HT-29 (cell line): ENCODE measurements at places on chromosomes 7 and 10.

GRCh38 chr10:67803588-67804394, 34.2 kb downstream of the DNAJC12 start:
- DNase-seq, result no peak

DNA sequence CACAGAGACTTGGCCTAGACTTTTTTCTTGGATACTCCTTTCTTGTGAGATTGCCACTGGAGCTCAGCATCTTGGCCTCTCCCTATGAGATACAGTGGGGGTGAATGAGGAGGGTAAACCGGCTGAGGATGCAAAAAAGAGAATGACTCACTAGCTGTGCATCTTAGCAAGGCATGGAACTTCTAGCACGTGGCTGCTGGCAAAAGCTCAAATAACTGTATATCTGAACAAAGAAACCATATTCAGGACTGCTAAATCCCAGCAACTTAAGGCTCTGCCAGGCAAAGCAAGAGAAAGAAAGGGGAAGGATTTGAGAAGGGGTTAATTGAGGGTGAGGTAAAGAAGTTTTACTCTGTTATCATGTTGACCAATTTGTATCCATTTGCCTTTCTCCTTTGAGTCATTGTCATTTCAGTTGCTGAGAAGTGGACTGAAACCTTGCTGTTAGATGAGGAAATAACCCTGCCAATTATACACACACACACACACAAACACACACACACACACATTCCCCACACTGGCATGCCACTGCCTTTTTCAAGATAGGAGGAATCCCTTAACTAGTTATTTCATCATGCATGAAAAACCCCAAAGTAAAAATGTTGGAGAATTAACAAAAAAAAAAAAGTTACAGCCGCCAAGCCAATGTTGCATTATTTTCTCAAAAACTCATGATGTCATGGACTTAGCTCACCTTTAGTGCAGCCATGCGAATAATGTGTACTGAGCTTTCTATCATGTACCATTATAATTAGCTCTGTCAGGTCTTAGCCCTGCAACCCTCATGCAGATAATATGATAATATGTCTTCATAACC, 997.3 kb downstream of the LRMDA start:
- no peak for DNase-seq

DNA sequence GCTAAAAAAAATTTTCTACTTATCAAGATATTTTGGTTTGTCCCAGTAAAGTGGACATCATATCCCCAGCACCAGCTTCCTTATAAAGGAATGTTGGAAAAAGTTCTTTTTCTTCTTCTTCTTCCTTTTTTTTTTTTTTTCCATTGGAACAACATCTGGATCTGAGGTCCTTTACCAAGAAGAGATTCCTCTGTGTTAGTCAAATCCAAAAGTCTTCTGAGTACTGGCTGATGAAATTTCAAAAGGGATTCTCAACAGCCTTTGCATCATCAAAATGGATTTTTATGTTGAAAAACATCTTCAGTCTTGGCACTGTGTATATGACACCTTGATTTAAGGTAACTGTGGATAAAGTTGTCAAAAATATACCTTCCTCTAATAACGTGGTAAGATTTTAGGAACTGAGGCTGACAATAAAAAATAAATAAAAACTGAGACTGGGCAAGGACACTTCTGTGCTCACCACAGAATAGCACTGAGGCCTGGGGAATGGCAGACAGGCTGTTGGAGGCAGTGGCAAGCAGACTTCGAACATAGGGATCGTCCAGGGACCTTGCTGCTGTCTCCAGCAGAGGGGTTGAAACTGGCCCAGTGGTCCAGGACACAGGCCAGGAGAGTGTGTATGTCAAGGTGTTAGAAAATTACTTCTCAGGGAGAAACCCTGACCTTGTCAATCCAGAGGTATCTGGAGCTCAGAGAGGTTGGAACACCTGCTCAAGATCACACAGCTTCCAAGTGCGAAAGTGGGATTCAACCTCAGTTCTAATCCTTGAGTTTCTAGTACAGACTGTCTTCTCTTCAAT, 130.4 kb downstream of the PTPN20 start:
- no peak for DNase-seq

DNA sequence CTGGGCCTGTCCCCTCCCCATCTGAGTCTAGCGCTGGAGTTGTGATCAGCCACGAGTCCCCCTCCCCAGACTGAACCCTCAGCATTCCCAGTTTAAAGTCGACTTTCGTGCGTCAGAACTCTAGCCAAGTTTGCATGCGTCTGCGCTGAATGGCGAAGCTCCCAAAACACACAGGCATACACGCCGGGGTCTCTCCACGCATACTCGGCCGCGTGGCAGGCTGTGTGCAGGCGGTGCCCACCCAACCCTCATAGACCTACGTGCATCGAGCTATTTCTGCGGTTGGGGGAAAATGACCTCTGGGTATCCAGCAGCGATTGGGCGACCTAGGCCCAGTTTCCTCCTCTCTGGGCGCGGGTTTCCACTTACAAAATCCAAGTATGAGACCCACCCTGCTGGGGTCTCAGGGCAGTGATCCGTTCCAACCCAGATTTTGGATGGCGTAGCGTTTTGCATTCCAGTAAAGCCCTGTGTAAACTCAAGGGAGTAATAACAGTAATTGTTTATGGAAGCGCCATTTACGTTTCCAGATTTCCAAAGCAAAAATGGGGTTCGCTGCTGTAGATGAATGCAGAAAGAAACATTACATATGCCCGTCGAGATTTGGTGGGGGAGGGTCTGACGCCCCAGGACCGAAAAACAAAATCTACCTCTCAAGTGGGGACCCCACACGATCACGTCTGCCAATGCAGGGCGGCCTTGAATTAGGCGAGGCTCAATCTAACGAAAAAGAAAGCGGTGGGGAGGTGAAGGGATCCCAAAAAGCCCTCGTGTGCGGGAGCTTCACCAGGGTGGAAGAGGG, 2.0 kb upstream of the HMX3 start:
- no peak for DNase-seq

DNA sequence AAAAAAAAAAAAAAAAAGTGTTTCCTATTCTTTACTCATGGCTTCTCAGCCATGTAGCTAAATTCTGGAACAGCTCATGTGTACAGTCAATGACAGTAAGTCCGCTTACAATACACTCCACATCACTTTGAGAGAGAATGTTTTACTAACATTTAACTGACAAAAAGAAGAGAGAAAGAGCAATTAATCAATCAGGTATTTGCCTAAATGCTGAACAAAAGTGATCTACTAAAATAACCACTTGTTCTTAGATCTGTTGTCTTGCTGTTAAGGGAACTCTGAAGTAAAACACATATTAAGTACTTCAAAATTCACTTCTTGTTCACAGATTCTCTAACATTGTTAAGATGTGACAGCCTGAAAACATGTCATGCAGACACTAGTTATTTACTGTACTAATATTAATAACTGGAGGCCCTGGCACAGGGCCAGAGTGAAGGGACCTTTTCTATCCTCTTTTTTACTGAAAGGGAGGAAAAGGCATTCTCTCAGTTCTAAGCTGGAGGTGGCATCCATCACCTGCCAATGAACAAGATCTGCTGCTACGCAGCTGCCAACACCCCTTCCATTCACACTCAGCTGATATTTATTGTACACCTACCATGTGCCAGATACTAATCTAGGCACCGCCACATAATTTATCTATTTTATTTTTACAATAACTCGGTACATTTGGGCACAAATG, 72.6 kb downstream of the AHR start:
- peak; percentile 12 for DNase-seq

DNA sequence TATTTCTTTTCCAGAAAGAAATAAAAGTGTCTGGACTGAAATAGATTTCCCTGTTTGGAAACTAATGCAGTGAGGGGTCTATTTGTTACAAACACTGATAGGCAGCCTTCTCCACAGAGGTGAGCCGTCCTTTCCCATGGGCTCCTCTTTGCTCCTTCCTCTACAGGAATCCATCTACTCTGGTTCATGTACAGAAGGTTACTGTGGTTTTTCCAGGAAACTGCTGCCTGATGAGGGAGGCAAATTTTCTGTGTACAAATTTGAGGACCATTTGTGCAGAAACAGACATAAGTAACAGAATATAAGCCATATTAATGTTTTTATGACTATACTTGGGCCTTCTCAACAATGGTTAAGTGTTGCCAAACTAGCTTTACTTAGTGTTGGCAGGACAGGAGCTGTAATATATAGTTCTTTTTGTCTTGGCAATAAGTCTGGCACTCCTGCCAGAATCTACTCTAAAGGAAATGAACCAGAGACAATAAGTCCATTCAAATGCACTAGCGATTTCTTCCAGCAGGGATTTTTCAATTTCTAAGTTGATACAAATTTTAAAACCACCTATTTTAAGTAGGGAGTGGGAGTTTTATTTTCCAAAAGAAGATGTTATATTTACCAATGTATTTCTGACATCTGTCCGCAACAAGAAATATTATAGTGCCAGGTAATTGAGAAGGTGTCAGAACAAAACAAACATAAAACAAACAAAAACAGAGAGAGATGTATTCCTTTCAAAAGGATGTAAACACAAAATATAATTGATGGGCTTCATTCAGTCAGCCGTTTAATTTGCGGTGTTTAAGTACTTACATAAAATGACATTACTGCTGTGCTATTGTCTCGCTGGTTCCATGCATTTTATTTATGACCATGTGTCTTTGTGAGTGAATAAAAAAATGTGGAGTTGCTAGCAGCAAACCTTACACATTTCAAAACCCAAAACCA, 91.0 kb upstream of the NFE2L3 start:
- DNase-seq, result no peak

GRCh38 chr7:27737616-27738015, 2.3 kb upstream of the TAX1BP1 start:
- peak; percentile 20 for DNase-seq

DNA sequence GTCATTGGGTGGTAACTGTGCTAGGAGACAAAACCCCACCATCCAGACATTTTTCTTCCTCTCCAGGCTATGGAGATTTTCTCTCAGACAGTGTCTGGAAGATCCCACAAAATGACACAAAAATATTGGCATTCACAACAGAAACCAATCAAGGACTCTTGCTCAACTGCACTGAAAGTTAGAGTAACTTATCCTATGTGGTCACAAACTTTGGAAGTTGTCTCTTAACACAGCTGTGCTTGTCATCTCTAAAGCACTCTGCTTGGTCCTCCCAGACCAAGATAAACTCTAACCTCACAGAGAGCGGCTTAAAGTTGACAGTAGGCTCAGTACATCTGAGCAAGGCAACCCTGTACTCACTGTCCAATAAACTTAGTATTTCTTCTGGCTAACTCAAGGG, 74.9 kb downstream of the AKR1C4 start:
- no peak for DNase-seq

- DNase-seq, result no peak
These were observed 29.3 kb downstream of the PIK3AP1 start for GRCh38 chr10:96690755-96691730.

DNA sequence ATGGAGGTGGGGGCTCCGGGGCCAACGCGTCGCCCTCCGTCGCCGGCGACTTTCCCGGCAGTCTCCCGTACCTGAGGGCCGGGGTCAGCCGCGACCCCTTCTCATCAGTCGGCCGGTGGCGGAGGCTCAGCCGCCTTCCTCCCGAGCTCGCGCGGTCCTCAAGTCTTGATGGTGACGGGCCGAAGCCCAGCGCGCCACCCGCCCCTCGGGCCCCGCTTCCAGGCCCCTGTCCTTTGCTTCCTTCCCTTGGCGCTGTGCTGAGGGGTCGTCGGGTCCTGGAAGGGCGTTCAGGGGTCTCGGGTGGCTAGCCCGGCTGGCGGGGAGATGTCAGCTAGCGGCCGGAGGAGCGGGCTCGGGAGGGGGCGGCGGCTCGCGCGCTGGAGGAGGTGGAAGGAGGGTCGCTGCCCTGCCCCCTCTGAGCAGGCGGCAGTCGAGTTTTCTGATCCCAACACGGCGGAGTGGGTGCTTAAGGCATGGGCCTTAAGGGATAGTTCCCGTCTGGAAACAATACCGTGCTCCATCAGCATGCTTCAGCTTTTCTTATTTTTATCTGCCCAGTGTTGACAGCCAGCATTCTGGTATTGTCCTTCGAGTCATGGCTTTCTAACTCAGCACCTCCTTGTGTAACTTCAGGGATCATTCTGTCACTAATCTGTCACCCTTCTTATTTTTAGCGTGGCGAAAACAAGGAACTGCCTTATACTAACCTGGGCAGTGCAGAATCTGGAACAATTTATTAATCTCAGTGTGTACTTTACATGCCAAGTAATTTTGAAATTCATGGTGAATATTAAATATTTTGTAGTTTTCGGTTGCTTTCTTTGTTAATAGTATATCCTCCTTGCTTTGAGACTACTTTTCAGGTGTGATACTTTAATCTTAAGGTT, 748 bp downstream of the PHTF2 start:
- DNase-seq, result peak; percentile 61

DNA sequence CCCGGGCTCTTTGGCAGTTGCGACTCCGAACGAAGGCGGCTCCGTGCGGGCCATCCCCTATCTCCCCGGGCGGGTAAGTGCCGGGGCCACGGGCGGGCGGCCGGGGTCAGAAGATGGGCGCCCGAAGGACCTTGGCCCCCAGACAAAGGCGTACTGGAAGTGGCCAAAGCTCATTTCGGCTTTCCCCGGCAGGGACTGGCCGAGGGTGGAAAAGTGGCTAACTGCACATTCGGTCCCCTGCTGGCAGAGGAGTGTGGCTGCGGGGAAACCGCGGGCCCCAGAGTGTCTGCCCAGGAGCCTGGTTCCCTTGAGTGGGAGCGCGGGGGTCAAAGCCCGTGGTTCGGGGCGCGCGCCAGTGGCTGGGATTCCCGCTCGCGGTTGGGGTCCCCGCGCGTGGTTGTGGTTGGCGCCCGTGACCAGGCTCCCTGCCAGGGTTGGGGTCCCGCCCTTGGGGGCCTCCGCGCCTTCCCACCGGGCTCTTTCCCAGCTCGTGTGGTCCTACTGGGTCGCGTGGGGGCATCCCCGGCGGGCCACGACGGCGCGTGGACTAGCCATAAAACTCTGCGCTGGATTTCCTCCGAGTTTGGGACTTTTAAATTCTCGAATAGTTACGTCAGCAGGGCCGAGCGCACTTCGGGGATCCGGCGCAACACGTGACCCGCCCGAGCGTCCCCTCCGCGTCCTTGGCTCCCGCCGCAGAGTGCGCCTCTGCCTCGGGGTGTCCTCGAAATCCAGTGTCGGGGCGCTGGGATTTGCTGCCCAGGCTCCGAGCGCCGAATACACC, 124.4 kb downstream of the TACC2 start:
- DNase-seq, result peak; percentile 79

GRCh38 chr10:112848228-112848627, 101.8 kb upstream of the TCF7L2 start:
- no peak for DNase-seq

- DNase-seq, result no peak
These were observed 454.0 kb upstream of the SORCS1 start for GRCh38 chr10:107618504-107618994.

GRCh38 chr7:55325371-55325792, 39.8 kb upstream of the LANCL2 start:
- no peak for DNase-seq

DNA sequence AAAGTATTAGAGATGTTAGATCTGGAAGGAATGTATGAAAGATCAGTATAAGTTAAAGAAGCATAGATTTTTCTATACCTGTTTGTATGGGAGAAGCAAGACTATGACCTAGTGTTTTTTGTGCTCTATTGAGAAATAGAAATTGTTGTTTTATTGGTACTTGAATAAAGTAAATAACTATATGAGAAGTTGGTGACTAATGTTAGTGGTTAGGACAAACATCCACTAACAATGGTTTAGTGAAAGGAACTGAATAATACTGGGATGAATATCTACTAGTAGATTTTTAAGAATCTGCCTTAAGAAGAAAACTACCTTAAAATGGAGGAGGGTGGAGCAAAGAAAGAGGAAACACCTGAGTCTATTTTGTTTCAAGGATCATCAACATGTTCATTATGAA, 521.1 kb upstream of the POT1 start:
- DNase-seq, result no peak

GRCh38 chr10:61021926-61022325, 77.9 kb upstream of the RHOBTB1 start:
- no peak for DNase-seq

- DNase-seq, result peak; percentile 74
These were observed 25.2 kb upstream of the ITPRID1 start for GRCh38 chr7:31488562-31489203.
